Hepatocyte (in vitro differentiated cells): ENCODE measurements at places on chromosomes 13 and 19.
A peak's percentile ranks its signal among the peaks of the same experiment; 100 is the strongest.

DNA sequence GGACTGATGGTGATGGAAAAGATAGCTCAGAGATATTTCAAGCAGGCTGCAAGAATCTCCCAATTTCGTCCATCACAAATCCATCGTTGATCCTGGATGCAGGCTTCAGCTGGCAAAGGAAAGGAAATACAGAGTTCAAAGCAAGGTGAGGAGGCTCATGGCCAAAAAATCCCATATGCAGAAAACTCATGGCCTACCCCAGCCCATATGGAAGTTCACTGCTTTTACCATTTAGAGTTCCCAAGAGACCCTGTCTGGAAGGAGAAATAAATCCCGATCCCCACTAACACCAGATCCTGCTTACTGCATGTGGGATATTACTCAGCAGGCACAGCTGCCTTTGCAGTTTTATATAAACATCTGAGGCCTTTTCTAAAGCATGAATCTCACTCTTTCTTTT, 412.9 kb upstream of the SPRY2 start:
- DNase-seq = peak; percentile 8

DNA sequence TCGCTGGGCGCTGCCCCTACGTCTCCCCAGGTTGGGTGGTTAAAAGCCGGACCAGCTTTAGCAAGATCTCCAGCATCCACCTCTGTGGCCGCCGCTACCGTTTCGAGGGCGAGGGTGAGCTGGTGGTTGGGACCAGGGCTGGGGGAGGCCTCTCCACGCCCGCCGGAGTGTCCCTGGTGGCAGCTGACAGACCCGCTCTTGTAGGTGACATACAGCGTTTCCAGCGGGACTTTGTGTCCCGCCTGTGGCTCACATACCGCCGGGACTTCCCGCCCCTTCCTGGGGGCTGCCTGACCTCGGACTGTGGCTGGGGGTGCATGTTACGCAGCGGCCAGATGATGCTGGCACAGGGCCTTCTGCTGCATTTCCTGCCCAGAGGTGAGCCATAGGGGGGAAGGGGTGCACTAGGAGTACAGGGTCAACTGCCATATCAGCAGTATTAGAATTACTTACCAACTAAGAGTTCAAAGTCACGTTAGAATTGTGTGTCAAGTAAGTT, 1.1 kb downstream of the ATG4D start:
- DNase-seq = no peak

DNA sequence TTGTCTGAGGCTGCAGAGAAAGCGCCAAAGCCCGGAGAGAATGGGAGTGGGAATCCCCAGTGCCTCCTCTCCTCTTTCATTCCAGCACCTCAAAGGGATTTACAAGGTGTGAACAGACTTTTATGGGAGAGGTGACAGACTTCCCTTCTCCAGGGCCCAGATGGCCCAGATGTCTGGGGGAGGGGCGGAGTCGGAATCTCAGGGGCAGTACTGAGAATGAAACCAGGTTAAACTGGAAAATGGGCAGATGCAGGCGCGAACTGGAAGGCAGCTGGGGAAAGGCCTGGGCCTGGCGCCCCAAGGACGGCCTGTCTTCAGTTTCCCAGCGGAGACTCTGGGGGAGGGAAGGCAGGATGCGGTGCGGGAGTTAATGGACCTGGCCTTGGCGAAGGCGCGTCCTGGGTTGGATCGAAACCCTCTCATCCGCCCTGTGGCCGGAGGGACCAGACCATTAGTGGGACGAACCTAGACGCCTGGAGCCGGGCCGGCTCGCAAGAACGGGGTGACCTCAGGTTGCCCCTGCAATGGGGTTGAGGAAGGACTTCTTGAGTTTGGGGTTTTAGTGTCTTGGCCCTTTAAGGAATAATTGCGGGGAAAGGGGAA, 592 bp upstream of the TRIP10 start:
- peak; percentile 81 for DNase-seq

DNA sequence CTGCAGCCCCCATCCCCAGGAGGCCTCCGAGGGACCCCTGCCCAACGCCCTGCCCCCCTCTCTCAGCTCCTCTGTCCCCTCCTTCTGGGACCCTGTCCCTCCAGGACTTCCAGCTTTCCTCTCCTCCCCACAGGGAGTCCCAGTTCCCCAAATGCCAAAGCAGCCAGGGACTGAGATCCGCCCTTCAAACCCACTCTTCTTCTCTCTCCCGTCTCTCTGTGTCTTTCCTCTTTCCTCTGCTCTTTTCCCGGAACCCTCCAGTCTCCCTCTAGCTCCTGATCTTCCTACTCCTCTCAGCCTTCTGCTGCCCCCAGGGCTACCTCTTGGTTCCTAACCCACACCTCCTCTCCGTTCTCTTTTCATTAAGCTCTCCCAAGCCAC, 377 bp downstream of the CA11 start:
- no peak for DNase-seq

DNA sequence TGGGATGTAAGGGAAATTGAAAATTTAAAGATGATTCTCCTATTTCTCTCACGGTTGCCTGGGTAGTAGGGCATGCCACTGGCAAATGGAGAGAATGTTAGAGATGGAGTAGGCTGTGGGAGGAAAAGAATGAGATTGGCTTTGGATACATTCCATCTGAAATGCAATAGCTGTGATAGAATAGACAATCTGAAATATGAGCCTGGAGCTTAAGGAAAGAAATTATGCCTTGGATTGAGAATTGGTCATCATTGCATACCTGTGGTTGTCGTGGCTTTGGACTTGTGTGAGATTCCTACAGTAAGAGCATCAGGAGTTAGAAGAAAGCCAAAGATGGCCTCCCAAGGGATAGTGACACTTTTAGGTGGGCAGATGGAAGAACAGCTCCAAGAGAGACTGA, 305.1 kb upstream of the SLC10A2 start:
- DNase-seq = no peak

DNA sequence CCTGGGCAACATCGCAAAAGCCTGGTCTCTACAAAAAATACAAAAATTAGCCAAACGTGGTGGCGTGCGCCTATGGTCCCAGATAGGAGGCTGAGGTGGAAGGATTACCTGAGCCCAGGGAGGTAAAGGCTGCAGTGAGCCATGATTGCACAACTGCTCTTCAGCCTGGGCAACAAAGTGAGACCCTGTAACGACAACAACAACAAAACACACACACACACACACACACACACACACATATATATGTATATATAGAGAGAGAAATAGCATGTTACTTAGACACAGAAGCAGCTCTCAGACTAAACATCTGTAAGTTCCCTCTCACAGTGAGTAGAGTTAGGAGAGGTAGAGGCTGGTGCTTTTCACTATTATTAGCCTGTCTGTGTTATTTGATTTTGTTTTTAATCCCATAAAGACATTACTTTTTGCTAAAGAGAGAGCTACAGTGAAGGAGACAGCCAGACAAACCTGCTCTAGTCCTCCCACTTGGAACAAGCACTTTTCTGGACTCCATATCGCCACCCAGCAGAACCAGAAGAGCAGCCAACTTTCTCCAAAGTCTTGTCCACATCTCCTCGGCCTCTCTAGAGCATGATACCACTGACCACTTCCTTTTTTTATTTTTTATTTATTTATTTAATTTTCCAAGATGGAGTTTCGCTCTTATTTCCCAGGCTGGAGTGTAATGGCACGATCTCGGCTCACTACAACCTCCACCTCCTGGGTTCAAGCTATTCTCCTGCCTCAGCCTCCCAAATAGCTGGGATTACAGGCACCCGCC, 2.8 kb upstream of the LIN7B start:
- no peak for DNase-seq

DNA sequence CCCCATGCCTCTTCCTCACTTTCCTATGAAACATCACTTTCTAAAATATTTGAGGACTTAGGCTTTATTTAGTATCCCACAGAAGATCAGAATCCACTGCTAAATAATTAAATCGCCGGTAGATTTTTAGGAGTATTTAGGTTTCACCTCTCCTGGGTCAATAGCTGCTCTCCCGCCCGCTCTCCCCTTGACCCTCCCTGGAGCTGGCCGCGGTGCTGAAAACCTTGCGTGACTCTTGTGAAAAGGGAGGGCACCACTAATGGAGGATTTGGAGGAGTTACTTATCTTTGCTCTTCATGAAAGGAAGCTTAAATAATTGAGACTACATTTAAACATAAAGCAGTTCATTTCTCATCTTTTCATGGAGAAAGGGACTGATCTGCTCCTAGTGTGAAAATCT, 14.1 kb downstream of the POU4F1 start:
- peak; percentile 60 for DNase-seq

DNA sequence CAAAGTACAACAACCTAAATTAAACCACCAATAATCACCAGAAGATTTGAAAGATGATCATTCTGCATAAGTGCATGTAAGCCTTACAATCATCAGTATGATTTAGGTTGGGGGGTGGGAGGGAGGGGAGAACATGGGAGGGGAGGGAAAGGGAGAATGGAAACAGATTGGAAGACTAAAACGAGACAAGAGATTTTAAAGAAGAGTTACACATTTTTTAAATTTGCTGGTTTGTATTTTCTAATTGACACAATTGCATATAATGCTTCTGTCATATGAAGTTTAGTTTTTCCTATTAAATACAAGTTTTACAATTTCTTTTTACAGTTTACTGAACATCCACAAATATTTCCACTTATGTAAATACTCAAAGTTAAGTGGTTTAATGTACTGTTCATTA, 2118.9 kb downstream of the PCDH9 start:
- DNase-seq = no peak

DNA sequence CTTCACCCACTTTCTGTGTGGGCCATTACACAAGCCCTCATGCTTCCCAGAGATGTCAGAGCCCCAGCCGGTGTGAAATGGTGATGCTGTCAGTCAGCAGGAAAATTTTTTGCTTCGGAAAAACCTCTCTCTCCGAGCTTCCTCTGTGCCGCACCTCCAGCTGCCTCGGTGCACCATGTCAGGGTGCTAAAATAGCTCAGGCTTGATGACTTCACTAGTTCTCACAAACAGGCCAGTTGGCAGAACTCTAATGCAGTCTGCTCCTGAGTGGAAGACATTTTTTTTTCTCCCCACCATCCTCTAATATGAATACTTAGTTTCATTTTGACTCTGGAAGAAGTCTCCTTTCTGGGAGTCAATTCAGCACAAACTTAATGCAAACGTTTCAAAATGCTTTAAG, 71.3 kb downstream of the KLF12 start:
- no peak for DNase-seq

- DNase-seq = no peak
These were observed 1.3 kb downstream of the ATP7B start for GRCh38 chr13:52009946-52010345.
